ENCODE measurements at places on chromosomes 11 and 22.

DNA sequence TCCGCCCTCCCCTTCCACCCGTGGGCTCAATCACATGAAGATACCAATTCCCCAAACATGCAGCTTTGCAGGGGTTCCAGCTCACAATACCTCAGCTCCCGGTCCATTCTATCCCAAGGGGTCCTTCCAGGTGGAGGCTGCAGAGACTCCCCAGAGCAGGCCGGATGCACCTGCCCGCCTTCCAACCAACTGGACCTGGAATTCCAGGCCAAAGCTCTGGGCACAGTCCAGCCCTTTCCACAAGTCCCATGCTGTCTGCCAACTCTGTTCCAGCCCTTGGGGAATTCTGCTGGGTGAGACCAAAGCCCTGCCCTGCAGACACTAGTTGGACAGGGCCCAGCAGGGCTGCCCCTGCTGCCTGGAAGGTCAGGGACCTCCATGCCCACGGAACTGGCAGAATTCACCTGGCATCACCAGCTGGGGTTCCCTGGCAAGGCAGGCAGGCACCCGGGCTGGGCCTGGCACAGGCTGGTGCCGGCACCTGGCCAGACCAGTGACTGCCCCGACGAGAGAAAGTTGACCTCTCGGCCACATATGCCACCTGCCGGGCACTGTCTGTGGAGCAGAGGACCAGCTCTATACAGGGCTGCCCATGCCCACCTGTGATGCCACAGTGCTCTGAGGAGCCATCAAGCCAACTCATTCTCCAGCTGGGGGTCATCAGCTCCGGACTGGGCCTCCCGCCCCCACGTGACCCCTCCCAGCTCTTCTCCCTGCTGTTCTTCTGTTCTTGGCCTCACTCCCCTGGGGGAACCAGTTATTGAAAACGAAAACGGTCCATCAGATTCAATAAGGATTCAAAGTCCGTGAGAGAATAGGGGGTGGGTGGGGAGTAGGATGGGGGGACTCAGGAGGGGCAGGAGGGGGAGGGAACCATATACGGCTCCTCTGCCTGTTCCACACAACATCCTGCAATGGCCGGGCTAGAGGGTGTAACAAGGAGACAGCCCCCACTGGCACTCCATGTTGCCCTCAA lies 4.7 kb downstream of the SYT7 start:
- no peak for DNase-seq

GRCh38 chr11:83659466-83659865 lies 373.3 kb upstream of the CCDC90B start:
- DNase-seq: no peak

DNA sequence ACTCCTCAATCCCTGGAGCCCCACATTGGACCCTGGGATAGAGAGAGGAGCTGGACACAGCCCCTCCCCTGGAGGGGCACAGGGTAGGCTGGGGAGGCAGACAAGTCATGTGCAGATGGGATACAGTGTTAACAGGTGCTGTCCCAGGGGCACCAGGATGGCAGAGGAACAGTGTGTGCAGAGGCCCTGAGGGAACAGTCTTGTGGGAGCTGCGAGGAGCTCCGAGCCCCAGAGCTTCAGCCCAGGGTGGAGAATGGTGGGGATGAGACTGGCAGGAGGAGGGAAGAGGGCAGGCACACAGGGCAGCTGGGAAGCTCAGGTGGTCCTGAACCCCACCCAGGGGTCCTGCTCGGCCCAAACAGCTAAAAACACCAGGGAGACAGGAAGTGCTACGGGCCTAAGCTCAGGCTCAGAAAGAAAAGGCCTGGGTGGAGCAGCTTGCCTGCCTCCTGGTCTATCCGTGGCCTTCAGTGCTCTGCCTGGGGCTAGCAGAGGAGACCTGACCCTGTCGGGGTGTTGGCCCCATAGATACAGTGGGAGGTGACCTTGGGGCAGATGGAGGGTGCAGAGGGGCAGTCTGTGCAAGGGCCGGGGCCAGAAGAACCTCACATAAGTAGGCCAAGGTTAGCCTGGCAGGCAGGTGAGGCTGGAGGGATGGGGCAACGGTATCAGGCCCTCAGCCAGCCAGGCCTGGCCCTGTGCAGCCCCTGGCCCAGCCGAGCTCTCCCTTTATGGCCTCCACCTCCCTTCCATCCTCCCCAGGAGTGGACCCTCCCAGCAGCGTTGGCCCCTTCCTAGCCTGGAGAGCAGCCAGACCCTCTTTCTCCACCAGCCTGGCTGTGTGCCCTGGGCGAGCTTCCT lies 15.4 kb downstream of the CAPN5 start:
- DNase-seq: peak; percentile 34

GRCh38 chr11:32341620-32342613 lies 93.4 kb downstream of the WT1 start:
- no peak for DNase-seq

- DNase-seq: peak; percentile 80
These were observed 851 bp downstream of the PTDSS2 start for GRCh38 chr11:450809-451451.

Measured in RWPE2 (cell line).